H7 (cell line): ENCODE measurements at places on chromosomes 11 and 22. TPM values are rescaled to one million over a fixed set of nuclear protein-coding genes. Genes with fewer than 3 reads are reported as not detected.

PES1 gene
- total RNA-seq, result 86.2 and 111 TPM in 2 replicates

SCN3B gene
- total RNA-seq, result 0.14 and 0.18 TPM in 2 replicates

FGF19 gene
- 36.7 and 42.8 TPM in 2 replicates for total RNA-seq

MIAT gene
- 3.0 and 13.4 TPM in 2 replicates for total RNA-seq

OR51I1 gene
- total RNA-seq, result not detected in 2 replicates

APOL1 gene
- not detected in 2 replicates for total RNA-seq

MMP8 gene
- total RNA-seq, result not detected in 2 replicates

- peak; percentile 71 for DNase-seq
These were observed 14.3 kb downstream of the ATP5MG start for GRCh38 chr11:118415739-118416068.

GRCh38 chr22:24758164-24758799 lies 16.2 kb downstream of the PIWIL3 start:
- DNase-seq, result peak; percentile 61

GRCh38 chr22:27670701-27671412 lies 130.7 kb downstream of the MN1 start:
- peak; percentile 91 for DNase-seq

DNA sequence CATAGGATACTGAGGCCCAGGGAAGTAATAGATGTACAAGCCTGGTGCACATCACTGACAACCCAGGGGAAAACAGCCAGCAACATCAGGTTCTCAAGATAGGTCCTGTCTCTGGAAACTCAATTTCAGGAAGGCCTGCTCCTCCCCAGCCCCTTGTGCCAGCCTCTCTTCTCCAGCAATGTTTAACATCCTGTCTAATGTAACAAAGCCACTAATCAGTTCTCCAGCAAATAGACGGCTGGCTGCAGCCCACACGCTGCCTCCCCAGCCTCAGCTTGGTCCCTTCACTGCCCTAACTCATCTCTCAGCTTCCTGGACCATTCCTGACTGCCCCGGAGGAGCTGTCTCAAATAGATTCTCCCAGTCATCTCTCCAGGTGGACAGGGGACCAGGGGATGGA lies 37.8 kb downstream of the RPL27A start:
- DNase-seq, result no peak

DNA sequence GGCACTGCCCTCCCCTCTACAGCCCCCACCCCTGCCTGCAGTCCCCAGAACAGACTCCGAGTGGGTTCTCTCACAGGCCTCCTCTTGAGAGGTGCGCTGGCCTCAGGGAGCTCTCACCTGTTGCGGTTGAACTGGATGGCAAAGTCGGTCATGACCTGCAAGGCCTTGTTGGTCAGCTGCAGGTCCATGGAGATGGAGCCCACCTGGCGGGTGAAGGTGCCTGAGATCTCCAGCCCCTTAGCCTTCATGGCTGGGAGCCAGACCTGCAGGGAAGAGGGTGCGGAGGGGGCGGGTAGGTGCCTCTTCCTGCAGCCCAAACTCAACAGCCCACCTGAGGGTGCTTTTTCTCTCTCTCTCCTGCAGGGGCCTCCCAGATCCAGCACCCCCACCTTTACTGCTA lies 18.7 kb upstream of the RASL10A start:
- peak; percentile 44 for DNase-seq

GRCh38 chr11:2534134-2534956 lies 89.5 kb downstream of the KCNQ1 start:
- DNase-seq, result peak; percentile 74

DNA sequence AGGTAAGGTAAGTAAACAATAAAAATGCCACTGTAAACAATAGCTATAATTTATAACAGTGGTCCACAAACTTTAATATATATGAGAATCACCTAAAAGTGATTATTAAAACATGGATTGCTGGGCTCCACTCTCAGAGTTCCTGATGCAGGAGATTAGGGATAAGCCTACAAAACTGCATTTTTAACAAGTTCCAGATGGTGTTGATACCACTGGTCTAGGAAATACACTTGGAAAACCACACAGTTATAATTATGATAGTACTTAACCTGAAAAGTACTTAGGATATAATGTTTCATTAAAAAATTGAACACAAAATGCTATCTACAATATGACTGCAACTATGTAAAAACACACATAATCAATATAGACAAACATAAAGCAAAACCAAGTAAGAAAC lies 20.4 kb downstream of the FCHSD2 start:
- no peak for DNase-seq

DNA sequence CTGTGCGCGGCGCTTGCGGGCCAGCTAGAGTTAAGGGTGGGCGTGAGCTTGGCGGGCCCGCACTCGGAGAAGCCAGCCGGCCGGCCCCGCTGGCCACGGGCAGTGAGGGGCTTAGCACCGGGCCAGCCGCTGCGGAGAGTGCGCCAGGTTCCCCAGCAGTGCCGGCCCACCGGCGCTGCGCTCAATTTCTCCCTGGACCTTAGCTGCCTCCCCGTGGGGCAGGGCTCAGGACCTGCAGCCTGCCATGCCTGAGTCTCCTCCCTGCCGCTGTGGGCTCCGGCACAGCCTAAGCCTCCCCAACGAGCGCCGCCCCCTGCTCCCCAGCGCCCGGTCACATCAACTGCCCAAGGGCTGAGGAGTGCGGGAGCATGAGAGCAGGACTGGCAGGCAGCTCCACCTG lies 5.2 kb upstream of the PES1 start:
- peak; percentile 59 for DNase-seq

DNA sequence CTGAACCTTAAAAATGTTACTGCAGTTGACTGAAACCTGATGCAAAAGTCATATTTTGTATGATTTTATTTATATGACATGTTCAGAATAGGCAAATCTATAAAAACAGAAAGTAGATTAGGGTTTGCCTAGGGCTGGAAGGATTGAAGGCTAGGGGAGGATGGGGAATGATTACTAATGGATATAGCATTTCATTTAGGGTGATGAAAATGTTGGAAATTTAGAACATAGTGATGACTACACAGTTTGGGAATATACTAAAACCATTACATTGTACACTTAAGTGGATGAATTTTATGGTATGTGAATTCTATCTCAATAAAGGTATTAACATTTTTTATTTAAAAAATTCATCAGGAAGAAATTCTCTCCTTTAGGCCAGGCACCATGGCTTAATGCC lies 22.9 kb upstream of the PAFAH1B2 start:
- DNase-seq, result no peak
